AG20443 (cell line): ENCODE measurements at places on chromosomes 12 and 14.

GRCh38 chr14:101907619-101908018, 56.8 kb upstream of the DYNC1H1 start:
- no peak for DNase-seq

- DNase-seq = no peak
Measured at GRCh38 chr12:108548954-108549521, 11.9 kb downstream of the SART3 start.

GRCh38 chr12:93812626-93813025, 135.5 kb downstream of the CRADD start:
- DNase-seq = peak; percentile 29

DNA sequence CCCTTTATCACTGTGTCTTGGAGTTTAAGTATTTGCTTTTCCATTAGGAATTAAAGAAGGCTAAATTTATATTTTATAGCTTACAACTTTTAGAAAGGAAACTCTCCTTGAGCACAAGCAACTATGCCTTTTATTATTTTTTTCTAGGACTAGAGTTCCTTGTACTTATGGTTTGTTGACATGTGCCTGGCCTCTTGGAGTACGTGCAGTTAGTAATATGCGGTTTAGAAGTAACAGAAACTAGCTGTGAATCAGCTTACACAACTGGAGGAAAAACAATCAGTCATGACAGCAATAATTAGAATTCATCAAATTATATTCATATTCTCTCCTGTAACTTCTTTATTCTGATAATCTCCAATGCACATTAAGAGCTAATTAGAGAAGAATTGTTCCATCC, 428.7 kb downstream of the AEBP2 start:
- DNase-seq = no peak

GRCh38 chr14:99863059-99863458, 69.8 kb downstream of the EML1 start:
- DNase-seq = no peak

DNA sequence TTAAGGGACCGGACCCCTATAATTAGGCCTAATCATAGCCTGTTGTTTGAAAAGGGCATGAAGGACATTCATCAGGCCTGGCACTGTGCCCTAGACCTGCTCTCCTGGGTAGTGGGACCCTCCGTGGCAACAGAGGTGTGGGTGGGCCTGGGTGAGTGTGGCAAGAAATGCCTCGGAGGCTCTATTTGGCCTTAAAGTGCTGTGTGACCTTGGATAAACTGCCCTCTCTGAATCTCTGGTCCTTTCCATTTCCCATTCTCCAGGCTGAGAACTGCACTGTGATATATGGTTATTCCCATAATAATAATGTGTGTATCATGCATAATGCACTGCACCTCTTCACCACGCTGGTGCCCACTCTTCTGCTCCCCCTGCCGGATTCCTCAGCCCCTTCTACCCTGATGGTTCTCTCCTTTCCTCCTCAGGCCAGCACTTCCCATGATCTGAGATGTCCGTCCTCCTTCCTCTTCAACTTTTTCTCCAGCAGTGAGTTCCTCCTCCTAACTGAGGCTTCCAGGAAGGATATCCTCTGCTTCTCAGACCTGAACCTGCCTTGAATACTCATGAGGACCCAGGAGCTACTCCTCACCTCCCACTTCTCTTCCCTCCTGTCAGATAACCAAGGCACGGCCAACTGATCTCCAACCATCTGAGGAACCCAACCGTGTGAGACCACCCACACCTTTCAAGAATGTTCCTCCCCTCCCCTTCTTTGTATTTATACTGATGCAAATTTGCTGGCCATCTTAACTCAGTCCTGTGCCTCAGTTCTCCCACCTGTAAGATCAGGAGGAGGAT, 111.0 kb upstream of the PZP start:
- DNase-seq = peak; percentile 22

GRCh38 chr14:20798932-20799331, 3.7 kb downstream of the RNASE1 start:
- DNase-seq = no peak

- DNase-seq = no peak
Measured at GRCh38 chr14:71592361-71592760, 339.9 kb upstream of the RGS6 start.

- peak; percentile 37 for DNase-seq
Measured at GRCh38 chr14:71248194-71248593, 340.9 kb downstream of the PCNX1 start.

DNA sequence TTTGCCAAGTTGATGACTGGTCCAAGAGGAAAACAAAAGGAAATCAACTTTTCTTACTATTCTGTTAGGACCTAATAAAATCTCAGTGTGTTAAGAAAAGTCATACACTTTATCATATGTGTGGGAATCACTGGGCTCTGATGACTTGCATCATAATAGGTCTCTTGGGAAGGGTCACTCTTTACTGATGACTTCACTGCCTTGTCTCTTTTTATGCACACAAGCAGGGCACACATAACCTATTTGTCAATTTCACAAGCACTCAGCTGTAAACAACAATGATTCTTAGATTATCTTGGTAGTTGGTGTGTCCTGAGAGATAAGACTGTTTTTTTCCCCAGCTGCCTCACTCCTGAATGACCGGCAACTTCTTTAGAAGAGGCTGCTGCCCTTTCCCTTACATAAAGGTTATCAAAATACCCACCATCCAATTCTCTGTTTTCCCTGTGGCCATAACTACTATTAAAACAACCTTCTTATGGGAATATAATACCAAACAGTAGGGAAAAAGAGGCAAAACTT, 50.9 kb upstream of the INSM2 start:
- no peak for DNase-seq

DNA sequence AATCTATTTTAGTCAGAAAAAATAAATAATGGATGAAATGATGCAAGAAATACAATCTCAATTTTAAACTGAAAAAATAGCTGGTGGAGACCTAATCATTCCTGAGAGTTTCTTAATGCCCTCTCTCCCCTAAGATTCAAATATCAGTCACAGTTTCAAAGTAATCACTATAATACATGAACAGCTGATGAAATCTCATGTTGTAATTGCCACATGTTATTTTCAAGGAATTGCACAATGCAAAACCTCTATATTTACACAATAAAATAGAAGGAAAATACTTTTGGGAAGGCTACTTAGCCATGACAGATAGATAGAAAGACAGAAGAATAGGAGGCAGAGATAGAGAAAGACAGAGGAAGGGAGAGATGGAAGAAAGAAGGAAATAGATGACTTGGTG, 18.2 kb downstream of the IFNG-AS1 start:
- peak; percentile 17 for DNase-seq

GRCh38 chr12:49068879-49069506, 786 bp downstream of the RHEBL1 start:
- DNase-seq = no peak

GRCh38 chr14:59849411-59850130, 21.0 kb downstream of the RTN1 start:
- DNase-seq = no peak

DNA sequence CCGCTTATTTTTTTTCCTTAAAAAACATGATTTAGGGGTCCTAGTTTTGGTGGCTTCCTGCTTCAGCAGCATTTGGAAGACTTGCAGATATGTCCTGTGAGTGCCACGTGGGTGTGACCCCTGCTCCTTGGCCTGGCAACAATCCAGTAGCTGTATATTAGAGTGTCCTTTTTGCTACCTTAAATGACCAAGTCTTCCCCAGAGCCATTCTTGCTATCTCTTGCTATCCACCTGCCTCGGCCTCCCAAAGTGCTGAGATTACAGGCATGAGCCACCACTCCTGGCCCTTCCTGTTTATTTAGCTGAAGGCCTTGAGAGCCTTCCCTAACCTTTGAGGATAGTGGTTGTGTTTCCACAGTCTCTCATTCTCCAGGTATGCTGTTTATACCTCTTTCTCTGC, 17.0 kb downstream of the TPCN1 start:
- no peak for DNase-seq

GRCh38 chr14:24518851-24519250, 10.8 kb upstream of the CMA1 start:
- DNase-seq = no peak

- DNase-seq = no peak
Measured at GRCh38 chr12:38161123-38162000, 155.2 kb upstream of the ALG10B start.

GRCh38 chr12:1185460-1186182, 194.6 kb downstream of the ERC1 start:
- no peak for DNase-seq

GRCh38 chr14:76138758-76139723, 12.7 kb upstream of the GPATCH2L start:
- DNase-seq = peak; percentile 42

DNA sequence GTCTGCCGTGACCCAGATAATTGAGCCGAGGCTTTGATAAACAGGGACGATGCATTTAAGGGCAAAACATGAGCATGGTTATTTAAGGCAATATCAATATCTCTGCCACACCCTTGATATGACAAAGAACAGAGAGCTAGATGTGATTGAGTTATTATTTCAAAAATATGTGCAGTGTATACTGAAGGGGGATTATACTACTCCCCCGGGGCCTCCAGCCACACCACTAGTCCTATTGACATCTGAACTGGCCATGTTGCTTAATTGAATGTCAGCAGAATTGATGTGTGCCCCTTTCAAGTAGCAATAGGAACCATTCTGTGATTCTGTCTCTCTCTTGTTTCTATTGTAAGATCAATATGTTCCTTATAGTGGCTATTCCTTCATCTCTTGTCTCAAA, 794.8 kb upstream of the SEL1L start:
- DNase-seq = no peak

GRCh38 chr12:101330631-101331030, 50.7 kb downstream of the UTP20 start:
- DNase-seq = no peak

DNA sequence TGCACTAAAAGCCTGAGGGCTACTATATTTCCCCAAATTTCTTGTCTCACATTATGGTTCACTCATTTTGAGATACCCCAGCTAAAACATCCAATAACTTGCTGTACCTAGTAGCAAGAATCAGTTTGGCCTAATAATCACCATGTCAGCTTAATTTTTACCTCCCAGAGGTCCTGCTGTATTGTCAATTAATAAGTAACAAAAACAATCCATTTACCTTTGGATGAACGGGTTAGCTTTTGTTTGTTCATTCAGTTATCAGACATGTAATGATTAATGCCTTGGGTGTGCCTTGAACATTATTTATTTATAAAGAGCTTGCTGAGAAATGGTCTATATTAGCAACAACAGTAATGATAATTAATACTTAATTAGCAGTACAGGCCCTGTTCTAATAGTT, 57.0 kb downstream of the MON2 start:
- DNase-seq = no peak

DNA sequence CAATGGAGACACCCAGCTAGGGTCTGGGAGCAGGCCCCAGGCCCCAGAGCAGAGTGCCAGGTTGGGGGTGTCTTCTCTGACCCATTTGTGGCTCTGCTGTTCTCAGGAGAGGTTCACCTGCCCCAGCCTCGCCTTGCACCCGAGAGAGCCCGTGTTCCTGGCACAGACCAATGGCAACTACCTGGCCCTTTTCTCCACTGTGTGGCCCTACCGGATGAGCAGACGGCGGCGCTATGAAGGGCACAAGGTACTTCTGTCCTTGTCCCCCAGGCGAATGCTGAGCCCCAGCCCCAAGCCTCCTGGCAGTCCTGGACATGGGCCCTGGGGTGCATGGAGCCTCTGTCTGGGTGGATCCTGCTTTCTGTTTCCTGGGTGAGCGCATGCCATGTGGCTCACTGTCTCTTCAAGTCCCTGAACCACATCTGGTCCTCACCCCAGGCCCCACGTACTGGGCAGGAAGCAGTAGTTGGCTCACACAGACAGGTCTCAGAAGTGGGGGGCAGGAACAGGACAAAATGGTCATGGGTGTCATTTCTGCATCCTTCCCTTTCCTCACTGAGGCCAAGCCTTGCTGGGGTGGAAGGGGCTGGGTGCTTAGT, 58.2 kb downstream of the BEGAIN start:
- peak; percentile 7 for DNase-seq

DNA sequence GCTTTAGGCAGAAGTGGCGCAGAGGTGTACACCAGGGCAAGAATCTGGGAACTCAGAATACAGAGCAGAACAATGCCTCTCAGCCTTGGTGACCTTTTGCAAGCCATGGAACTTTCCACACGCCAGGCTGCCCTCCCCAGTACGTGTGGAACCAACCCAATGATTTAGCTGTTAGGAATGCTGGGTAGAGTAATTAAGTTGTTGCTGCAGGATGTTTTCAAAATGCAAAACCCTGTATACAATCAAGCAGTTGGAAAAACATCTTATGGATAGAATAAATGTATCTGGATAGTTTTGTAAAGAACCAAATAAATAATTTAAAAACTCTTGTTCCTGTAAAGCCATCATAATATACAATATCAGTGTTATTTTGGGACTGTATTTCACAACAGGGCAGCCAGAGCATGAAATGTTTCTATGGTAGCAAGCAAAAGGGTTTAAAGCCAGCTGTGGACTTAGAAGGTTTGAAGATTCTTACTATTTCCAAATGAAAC, 19.4 kb downstream of the PPP1R36 start:
- DNase-seq = peak; percentile 89
